Fibroblast of skin of left quadriceps (primary cell): ENCODE measurements at places on chromosomes 6 and 20.

DNA sequence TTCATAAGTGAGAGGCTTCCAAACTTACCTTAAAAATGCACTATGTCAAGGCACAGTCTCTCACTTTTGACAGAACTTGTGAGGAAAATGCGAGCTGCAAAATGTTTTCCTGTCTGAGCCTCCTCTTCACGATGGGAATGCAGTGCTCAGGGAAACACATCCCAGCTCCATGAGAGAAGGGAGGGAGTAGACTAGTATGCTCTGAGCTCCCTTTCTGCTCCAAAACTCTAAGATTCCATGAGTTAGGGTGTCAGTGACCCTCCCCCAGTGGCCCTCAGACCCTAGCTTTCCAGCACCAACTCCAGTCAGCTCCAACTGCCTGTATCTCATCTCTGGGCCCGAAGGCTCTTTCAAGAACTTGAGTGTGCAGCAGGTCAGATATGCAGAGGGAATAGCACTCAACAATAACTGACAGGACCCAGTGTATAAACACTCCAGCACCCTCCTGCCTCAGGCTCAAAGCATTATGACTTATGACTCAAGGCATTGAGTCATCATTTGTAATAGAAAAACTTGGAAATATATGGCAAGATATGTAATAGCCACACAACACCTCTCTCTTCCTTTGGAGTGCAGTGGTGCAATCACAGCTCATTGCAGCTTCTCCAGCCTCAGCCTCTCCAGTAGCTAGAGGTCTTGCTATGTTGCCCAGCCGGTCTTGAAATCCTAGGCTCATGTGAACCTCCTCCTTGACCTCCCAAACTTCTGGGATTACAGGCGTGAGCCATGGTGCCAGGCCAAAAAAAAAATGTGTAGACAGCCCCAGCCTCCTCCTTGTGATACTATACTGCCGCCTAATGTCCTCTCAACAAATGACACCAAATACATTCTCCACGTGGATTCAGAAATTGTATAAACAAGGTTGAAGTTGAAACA is 16.7 kb upstream of the ENTPD6 start:
- peak; percentile 57 for DNase-seq

- DNase-seq = no peak
These were observed 1.6 kb upstream of the ADIG start for GRCh38 chr20:38579219-38579910.

- no peak for DNase-seq
These were observed 10.6 kb downstream of the KCNK17 start for GRCh38 chr6:39303425-39304153.

- no peak for DNase-seq
These were observed 21.0 kb downstream of the COL11A2 start for GRCh38 chr6:33171016-33171879.

DNA sequence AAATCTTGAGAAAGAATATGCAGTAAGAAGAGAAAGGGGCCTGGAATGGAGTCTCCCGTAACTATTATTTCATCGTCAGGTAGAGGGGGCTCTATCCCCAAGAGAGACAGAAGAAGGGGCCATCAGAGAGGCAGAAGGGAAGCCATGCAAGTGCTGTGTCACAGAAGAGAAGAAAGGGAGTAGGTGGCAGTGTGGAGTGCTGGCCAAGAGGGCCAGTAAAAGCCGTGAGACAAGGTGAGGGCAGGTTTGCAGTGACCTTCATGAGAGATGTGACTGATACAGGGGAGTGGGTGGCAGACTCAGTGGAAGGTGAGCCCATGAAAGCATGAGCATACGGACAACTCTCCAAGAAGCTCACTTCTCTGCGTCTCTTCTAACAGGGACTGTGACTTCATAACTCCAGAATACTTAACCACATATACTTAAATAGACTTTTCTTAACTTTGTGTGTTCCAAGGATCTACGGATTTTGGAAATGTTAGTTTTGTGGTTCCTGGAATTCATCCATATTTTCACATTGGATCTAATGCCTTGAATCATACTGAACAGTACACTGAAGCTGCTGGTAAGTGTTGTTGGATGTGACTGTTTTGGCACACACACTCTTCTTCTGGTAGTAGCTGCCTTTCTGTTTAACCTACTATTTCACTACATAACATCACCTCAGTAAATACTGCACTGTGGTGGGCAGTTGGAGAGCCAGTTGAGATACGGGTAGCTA is 15.6 kb downstream of the PM20D2 start:
- no peak for DNase-seq

DNA sequence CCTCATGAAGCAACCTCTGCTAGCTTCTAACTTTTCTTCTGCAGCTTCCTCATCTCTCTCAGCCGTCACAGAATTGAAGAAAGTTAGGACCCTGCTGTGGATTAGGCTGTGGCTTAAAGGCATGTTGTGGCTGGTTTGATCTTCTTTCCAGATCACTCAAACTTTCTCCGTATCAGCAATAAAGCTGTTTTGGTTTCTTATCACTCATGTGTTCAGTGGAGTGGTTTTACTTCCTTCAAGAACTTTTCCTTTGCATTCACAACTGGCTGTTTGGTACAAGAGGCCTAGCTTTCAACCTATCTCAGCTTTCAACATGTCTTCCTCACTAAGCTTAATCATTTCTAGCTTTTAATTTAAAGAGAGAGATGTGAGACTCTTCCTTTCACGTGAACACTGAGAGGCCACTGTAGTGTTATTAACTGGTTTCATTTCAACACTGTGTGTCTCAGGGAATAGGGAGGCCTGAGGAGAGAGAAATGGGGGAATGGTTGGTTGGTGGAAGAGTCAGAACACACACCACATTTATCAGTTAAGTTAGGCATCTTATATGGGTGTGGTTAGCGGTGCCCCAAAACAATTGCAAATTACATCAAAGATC is 17.2 kb downstream of the ZSCAN23 start:
- no peak for DNase-seq

DNA sequence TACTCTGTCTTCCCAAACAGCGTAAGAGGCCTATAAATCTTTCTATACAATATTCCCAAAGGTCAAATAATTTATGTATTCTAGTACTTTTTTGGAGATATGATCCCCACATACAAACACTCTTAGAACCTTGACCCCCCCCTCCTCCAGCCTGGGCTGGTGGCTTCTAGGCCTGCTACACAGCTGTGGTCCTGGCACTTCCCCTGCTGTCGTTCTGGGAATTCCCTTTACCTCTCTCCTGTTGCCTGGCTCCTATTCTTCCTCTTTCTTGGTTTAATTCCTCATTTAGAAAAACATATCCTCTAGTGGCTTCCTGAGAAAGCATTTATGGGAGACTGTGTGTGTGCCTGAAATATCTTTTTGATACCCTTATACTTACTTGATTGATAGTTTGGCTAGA is 4.1 kb upstream of the TXLNB start:
- DNase-seq = no peak

- no peak for DNase-seq
These were observed 64.8 kb downstream of the TSHZ2 start for GRCh38 chr20:53036992-53037391.

GRCh38 chr6:122799140-122799745 is 10.2 kb downstream of the SMPDL3A start:
- DNase-seq = no peak

DNA sequence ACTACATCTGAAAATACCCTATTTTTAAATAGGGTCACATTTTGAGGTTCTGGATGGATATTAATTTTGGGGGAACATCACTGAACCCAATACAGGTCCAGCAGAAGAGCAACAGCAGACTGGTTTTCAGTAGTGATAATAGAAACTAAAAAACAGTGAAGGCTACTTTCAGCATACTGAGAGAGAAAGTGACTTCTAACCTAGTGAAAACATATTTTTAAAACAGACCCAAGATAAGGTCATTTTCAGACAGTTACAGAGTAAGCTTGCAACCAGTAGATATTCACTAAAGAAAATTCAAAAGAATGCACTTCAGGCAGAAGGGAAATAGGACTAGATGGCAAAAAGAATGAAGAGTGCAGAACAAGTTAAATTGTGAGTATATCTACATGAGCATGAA is 42.0 kb upstream of the TMEM244 start:
- no peak for DNase-seq

DNA sequence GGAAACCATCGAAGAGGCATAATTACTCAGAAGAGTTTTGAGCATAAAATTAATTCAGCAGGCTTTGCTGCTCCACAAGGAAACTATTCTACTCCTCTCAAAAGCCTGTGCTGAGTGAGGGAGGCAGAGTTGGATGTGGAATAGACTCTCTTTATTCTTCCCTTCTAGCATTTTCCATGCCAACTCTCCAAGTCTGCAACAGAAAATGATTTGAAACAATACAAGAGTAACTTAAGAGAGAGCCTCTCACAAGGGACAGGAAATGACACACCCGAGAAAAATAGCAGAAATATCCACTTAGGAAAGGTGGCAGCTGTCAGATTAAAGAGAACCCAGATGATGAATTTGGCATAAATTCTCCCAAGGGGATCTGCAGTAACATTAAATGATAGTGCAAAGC is 26.3 kb upstream of the LAMP5 start:
- DNase-seq = no peak

DNA sequence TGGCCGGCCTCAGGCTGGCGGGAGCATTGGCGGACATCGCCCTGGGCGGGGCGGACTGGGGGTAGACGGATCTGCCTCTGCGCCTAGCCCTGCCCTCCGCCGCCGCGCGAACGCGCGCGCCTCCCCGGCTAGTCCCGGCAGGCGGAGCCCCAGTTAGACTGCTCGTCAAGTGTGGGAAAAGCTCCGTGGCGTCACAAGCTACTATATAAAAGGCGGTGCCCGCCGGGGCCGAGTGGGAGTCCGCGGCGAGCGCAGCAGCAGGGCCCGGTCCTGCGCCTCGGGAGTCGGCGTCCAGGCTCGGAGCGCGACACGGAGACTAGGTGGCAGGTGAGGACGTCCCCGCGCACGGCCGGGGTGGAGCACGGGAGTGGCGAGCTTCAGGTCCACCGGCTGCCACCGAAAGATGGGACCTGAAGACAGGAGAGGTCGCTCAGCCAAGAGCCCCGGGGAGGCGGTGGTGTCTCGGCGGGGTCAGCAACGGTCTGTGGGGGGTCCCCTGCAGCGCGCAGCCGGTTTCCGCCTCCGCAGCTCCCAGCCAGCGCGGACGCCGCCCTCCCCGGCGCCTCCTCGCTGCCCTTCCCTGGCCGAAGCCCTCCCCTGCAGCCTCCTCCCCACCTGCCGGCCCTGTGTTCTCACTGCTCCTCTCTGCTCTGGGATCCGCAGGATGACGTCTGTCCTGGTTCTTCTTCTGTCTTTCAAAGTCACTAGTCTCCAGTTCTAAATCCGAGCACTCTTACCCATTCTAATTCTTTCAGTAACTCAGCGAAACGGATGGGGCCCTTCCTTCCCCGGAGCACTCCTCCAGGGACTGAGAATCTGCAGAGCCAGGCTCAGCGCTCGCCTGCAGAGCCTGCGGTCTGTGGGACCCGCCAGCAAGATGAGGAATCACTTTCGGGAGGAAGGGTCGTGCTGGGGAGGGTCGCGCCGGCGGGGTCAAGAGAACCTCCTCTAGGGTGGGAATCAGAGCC is 4.3 kb upstream of the RIPK1 start:
- DNase-seq = peak; percentile 81

DNA sequence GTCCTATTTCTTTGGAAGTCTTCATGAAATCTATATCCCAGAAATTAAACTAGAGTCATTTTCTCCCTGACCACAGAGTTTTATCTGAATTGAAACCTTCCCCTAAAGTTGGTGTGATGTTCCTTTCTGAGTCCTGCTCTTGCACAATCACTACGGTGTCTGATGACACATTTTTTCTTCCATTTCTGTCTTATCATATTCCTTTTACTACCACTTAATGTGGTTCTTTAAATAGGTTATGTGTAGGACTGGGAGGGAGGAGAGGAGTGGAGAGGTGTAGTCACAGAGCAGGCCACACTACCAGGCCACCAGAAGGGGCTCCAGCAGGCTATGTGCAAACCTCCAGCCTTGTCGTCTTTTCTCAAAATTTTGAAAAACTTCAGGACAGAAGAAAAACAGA is 39.7 kb upstream of the ATXN1 start:
- DNase-seq = no peak

DNA sequence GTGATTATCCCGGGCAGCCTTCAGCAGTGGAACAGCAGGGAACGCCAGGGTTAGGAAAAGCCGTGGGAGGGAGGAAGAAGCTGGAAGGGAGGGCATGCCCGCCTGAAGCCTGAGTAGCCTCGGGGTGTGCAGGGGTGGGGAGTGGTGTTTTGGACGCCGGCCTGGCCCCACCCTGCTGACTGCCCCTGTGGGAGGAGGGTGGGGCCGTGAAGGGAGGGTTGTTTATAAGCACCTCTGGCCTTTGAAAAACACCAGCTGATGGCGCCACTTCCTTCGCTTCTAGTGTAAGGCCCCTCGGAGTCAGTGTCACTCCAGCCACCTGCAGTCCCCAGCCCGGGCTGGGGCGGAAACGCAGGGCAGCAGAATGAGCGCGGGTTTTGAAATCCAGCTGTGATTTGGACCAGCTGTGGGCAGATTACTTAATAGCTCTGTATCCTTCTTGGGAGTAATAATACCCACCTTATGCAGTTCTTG is 52.8 kb upstream of the BMP6 start:
- DNase-seq = no peak

GRCh38 chr6:105069821-105070445 is 109.9 kb downstream of the POPDC3 start:
- DNase-seq = no peak

DNA sequence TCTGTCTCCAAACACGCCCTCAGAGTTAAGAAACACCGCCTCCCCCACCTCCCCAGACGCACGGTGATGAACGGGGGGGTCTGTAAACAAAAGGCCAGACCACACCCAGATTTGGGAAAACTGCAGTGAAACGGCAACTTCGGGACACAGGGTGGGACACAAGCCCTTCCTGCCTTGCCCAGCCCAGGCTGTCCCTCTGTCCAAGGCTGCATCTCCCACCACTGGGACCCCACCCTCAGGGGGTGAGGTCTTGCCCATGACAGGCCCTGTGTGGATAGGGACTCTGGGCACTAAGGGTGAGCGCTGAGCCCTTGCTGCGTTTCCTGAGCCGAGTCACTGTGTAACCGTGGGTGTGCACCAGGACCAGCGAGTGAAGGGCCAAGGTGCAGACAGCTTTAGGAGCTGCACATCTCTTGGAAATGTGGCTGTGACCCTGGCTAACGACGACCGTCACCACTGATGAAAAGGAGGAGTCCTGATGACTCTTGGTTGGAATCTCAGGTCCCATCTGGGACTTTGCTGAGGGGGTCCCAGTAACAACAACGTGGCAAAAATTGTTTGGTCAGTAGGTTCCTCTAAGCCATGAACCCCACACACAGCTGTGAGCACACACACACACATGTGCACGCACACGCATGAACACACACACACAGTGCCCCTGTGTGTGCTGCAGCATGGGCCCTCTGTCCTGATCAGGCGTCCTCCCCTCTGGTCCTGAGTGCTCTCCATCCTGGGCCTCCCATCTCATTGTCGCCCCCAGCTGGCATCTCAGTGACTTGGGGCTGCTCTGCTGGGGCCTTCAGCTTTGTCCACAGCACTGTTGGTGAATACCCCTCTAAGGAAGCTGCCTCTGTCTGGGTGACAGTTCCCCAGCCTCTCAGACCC is 100.6 kb downstream of the RAMACL start:
- DNase-seq = no peak

DNA sequence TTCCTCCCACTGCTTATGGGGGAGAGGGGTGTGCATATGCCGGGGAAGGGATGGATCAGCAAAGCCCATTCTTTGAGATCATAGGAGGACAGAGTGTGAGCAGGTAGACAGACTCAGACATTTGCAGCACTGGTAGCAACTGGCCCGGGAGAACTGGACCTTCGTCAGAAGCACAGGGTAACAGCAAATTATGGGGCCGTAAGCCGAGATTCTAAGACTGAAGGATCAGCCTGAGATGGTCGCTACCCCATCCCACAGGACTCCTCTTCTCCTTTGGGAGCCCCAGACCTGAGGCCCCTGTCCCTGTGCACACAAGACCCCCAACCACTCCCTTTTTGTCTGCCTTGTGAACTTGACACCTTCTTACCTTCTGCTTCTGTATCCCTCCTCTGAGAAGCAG is 106.5 kb downstream of the TOX2 start:
- no peak for DNase-seq

- DNase-seq = peak; percentile 38
These were observed 23.0 kb upstream of the CD24 start for GRCh38 chr6:106997392-106998158.
